CD4-positive, alpha-beta T cell treated with Interleukin-6 at 100 ng/mL for 8 hours (primary cell): ENCODE measurements at places on chromosomes 7 and 10.

GRCh38 chr10:131172433-131172832 lies 139.1 kb downstream of the TCERG1L start:
- DNase-seq = no peak

DNA sequence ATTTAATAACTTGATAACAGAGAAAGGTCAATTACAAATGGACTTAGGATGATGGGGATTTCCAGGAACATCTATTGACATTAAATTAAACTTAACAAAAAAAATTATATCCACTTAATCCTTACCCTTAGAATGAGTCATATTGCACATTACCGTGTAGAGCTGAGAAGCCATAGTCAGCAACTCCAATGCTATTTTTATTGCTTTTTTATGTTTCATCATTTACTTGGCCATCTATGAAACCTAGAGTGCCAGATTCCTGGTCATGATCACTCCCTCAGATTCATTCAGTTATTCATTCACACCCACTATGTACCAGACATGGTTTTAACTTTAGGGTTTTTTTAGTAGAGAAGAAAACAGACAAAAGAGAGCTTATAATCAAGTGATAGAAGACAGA lies 1180.4 kb downstream of the CNTNAP2 start:
- no peak for DNase-seq

GRCh38 chr10:73653701-73654100 lies 2.1 kb downstream of the SYNPO2L start:
- no peak for DNase-seq

DNA sequence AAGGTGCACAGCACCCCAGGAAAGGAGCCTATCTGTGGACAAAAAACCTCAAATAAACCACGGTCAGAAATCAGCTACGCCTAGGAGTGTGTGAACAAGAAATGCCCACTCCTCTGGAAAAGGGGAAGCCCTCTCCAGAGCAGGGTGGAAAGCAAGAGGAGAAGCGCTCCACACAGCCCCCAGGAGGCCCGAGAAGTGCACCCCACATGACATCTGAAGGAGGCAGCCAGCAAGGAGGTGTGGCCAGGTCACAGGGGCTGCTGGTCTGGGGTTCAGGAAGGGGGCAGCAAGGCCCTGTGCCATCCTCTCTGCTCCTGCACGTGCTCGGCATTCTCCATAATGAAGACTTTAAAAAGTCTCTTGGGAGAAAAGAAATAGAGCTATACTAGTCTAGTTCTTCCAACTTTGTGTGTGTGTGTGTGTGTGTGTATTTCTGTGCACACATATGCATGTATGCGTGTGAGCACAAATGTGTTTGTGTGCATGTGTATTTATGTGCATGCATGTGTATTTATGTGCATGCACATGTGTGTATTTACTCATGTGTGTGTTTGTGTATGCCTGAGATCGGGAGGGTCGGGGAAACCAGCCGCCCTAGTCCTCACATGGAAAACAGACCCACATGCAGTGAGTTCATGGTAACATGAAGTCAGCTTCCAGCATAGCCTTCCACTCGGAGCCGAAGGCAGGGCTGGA lies 76.5 kb downstream of the TNS3 start:
- no peak for DNase-seq

- no peak for DNase-seq
Observed at GRCh38 chr10:100978901-100979195, 8.4 kb downstream of the MRPL43 start.

GRCh38 chr7:36185092-36185491 lies 32.0 kb downstream of the EEPD1 start:
- DNase-seq = no peak

DNA sequence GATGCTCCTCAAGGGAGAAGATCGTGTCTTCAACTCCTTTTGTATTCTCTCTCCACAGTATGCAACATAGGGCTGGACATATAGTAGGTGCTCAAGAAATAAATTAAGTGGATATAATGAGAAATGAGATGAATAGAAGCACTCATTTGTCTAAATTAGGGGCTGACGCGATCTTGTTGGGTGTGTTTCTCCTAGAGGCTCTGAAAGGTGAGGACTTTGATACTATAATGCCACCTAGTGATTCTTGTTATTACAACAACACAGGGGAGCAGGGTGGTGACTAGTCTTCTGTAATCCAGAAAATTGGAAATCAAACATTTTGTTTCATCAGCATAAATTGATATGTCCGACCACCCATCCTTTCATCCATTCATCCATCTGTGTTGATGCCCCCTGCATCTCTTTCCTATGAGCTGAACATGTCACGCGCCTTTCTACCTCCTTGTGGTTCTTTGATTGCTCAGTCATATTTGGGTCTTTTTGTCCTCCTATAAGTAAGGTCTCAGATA lies 3.5 kb upstream of the CFAP58 start:
- peak; percentile 64 for DNase-seq

GRCh38 chr10:74917481-74918077 lies 91.2 kb downstream of the KAT6B start:
- no peak for DNase-seq

DNA sequence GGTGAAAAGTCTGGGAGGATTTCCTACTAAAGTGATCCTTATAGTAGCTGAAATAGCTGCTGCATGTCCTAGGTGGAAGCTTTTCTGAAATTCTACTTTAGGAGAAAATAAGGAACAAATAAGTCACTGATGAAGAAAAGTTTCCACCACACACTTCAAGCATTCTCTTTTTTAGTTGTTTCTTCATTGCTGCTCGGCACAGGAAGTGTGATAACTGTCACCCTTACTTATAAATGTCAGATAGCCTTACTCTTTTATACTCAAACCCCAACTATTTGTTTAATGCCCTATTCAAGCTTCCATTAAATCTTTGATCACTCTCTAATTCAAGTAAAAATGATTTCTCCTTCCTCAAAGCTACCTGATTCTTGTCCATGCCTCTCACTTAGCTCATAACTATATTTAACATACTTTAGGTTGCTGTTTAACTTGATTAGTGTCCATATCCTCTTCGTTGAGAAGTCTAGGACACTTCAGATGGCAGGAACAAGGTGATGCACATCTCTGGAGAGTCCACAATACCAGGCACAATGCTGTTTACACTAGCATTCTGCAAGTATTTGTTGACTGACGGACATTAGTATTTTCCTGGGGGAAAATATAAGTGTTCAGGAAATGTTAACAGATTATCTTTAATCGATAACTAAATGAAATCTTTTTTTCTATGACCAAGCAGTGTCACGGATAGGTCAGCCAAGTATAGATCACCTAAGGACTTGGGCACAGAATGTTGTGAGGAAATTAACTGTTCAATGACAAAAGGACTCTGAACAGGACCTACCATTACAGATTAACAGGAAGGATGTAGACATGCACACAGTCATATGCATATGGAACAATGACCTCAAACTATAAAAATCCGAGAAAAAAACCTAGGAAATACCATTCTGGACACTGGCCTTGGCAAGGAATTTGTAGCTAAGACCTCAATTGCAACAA lies 67.4 kb downstream of the ZNF438 start:
- DNase-seq = no peak

DNA sequence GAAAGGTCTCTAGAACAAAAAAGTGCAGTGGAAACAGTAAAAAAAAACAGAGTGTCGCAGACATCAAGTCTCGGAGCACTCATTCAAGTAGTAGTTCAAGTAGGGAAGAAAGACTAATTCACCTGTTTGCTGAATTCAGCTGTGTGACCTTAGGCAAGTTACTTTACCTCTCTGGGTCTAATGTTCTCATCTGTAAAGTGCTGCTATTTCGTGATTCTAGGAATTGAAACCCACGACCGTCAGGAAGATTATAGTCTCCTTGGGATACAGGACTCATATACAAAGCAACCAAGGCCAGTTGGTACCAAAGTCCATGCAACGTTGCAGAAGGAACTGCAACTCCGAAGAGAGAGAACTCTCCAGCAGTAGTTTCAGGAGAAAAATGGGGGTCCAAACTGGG lies 26.1 kb downstream of the PRKCQ start:
- DNase-seq = no peak

- DNase-seq = no peak
Observed at GRCh38 chr7:20200361-20200760, 16.8 kb downstream of the MACC1 start.

- no peak for DNase-seq
Observed at GRCh38 chr10:63286340-63286739, 153.2 kb downstream of the NRBF2 start.

DNA sequence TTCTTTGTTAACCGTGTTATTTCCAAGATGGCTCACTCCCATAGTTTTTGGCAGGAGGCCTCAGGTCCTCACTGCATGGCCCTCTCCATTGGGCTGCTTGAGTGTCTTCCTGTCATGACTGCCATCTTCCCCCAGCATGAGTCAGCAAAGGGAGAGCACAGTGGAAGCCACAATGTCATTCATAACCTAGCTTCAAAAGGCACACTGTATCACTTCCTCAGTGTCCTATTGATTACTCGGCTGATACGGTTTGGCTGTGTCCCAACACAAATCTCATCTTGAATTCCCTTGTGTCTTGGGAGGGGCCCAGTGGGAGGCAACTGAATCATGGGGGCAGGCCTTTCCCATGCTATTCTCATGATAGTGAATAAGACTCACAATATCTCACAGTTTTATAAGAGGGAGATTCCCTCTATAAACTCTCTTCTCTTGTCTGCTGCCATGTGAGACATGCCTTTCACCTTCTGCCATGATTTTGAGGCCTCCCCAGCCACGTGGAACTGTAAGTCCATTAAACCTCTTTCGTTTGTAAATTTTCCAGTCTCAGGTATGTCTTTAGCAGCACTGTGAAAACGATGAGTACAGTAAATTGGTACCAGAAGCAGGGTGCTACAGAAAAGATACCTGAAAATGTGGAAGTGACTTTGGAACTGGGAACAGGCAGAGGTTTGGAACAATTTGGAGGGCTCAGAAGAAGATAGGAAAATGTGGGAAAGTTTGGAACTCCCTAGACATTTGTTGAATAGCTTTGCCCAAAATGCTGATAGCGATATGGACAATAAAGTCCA lies 106.5 kb downstream of the PRLHR start:
- DNase-seq = no peak

DNA sequence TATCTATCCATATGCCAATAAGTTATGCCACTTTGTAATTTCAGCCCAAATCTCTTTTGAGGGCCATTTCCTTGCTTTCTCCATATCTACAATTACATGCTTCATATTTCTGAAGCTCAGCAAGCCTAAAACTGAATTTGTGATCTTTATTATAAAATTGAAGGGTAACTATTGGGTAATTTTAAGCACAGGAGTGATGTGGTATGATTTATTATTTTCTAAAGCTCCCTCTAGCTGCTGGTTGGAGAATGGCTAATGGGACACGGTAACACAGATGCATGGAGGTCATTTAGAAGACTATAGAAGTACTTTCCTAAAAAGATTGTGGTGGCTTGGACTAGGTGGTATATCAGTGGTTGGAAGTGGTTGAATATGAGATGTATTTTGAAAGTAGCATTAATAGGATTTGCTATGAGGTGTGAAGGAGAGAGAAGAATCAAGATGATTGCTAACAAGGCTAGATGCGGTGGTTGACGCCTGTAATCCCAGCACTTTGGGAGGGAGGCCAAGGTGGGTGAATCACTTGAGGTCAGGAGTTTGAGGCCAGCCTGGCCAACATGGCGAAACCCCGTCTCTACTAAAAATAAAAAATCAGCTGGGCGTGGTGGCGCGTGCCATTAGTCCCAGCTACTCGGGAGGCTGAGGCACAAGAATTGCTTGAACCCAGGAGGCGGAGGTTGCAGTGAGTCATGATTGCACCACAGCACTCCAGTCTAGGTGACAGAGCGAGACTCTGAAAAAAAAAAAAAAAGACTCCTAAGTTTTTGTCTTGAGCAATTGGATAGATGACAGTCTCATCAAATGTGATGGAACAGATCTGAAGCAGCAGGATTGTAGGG lies 13.9 kb downstream of the KLHDC10 start:
- no peak for DNase-seq

GRCh38 chr10:78339251-78339650 lies 305.6 kb downstream of the RPS24 start:
- no peak for DNase-seq

- no peak for DNase-seq
Observed at GRCh38 chr7:123410273-123410904, 124.0 kb downstream of the IQUB start.

- no peak for DNase-seq
Observed at GRCh38 chr10:119177708-119178371, 772 bp downstream of the PRDX3 start.

GRCh38 chr10:51892965-51893658 lies 193.7 kb upstream of the CSTF2T start:
- no peak for DNase-seq

DNA sequence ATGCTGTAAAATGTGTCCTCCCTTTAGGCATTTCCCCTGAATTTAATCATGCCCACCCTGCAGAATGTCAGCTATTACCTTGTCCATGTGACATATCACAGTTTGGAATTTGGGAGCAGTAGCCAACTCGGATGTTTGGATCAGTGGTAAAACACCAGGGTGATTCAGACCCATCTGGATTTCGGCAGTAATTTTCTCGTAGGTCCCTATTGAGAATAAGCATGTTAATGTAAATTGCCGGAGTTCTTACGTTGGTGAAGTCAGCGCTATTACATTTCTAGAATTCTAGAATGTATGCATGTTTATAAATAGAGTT lies 44.1 kb downstream of the HGF start:
- no peak for DNase-seq

DNA sequence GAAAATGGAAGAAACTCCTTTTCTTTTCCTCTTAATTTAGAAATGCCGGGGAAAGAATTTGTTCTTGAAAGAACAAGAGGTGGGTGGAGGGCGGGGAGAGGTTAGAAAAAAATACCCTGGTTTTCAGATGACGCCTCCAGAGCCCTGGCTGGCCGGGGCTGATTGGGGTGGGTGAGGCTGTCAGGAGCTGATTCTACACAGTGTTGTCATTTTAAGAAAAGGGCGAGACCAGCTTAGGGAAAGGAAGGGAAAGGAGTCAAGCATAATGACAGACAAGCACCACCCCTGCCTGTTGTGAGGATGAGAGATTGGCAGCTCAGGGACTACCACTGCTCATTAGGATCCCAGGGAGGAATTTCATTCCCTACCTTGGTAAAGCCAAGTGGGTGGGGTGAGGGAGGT lies 9.9 kb upstream of the FAM180A start:
- DNase-seq = no peak

DNA sequence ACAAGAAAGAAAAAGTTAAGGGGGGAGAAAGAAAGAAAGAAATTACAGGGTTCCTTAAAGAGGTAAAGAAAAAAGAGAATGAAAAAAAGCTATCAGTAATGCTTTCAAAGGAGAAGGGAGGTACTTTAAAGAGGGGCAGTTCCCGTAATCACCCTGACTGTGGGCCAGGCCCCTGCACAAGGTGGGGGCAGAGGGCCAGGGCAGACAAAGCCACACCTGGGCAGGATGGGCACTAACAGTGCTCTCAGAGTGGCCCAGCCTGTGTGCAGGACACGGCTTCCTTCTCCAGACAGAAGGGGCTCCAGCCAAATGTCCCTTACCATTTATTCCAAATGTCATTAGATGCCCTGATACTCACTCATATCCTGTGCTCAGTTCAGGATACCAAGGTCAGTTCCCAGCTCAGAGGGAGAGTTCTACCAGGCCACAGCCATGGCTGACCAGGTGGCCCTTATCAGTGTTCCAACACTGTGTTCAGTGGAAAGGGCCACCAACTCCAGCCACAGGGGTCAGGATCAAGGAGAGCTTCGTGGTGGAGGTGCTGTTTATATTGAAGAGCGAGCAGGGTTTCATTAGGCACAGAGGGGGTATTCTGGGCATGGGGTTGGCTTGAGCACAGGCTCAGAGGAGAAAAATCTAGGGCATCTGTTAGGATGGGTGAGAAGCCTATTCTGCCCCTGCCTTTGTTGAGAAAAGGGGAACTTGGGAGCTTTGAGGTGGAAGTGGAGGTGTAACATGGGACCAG lies 29.9 kb downstream of the DPCD start:
- DNase-seq = no peak

GRCh38 chr7:155256761-155257481 lies 40.8 kb upstream of the INSIG1 start:
- DNase-seq = no peak

- no peak for DNase-seq
Observed at GRCh38 chr7:149731207-149731955, 42.0 kb downstream of the ZNF467 start.
